ENCODE measurements at places on chromosomes 11 and 22.

DNA sequence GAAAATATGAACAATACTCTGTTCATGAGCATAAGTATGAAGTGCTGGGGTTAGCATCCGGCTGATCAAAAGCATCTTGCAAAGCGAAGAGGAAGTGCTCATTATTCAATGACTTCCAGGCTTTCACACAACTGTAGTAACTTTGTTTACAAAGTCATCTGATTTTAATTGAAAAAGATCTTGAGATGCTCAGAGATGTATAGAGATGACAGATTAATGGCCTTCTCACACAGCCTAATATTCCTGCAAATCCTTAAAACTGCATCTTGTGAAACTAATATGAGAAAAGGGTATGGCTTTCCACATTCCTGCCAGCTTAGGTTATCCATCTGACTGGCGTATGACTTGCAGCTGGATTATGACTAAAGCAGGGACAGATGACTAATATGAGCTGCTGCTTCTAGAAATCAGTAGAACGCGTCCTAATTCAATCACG, 125.4 kb downstream of the CASP12 start:
- no peak for DNase-seq

DNA sequence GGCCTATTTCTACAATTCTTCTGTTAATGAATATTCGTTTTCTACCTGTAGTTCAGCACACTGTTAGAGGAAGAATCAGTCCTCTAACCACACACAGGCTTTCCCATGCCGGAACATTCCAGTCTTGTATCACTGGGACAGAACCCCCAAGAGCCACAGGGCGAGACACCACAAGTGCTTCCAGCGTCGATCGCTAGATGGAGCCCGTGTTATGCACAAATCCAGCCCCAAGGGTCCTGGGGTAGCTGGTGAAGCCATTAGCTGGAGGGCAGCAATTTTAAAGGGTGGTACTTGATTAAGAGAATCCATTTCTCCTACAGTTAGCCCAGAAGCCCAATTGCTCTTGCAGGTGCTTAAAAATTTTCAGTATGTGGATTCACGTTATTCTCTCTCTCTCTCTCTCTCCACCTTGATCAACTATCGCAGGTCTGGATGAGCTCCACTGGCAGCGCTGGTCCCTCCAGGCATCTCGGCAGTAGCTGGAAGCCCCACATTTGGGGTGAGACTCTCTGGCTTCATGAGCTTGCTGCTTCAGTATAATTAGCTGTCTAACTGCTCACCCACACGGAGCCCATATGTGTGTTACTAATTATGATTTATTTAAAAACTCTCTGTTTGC, 148.2 kb upstream of the SNX19 start:
- DNase-seq: no peak

- no peak for DNase-seq
Observed at GRCh38 chr11:77175869-77176539, 48.0 kb downstream of the MYO7A start.

GRCh38 chr11:96035740-96036078, 111.8 kb upstream of the MTMR2 start:
- DNase-seq: no peak

DNA sequence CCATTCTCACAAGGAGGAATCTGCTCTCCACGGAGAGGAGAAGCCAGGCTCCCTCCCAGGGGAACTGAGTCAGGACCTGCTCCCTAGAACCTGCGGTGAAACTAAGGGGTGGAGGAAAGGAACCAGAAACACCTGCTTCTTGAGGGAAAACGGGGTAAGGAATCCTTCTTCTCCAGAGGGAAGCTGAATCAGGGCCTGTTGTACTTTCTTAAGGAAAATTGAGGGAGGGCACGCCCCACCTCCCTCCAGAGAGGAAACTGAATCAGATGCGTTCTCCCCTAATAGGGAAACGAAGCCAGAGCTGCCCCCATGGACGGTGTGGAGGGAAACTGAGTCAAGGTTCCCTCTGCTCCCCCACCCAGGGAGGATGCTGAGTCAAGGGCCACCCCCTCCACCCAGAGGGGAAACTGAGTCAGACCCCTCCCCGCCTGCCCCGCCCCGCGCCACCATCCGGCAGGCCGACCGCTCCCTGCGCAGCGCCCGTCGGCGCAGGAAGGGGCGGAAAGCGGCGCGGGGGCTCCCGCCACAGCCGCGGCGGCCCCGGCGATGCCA, 393 bp downstream of the RELA start:
- no peak for DNase-seq

GRCh38 chr11:47418454-47419259, 7.6 kb downstream of the PSMC3 start:
- DNase-seq: no peak

- DNase-seq: no peak
Observed at GRCh38 chr22:22022947-22023534, 40.5 kb upstream of the TOP3B start.

DNA sequence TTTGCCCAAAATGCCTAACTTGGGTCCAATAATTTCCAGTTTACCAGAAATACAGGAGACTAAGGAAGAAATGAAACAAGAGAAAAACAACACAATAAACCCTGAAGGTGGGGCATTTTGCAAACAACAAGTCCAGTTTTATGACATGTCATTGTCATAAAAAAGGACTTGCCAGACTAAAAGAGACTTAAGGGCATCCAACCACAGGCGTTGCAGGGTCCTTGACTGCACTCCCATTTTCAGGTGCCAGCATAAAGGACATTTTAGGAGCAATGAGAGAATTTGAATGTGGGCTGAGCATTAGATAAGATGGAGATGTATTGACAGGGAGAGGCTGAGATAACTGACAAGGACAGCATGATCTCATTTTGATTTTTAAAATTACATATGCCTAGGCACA, 28.1 kb upstream of the DAGLA start:
- no peak for DNase-seq

DNA sequence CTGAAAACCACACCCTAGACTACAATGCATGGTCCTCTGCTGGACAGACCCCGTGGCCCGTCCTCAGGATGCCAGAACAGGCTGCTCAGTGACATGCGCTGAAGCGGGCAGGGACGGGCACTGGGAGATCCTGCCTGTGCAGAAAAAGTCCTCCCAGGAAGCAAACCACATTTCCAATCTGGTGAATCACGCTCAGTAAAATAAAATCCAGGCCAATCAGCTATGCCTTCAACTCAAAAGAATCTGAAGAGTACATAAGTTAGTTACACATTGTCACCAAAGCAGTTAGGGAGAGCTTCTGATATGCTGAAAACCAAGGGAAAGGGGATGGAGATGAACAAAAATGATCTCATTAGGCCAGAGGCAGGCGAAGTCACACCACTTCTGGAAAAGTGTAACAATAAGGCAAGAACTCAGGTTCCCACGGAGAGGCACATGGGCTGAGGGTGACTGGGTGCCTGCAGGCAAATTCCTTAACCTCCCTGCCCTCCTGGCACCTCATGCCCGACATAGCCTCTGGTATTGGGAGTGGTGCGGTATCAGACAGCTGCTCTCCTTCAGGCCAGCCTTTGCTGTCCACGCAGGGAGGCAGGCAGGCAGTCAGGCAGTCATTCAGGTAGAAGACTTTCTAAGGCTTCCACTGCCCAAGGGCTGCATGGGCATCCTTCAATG, 66.4 kb downstream of the APOL5 start:
- DNase-seq: no peak

DNA sequence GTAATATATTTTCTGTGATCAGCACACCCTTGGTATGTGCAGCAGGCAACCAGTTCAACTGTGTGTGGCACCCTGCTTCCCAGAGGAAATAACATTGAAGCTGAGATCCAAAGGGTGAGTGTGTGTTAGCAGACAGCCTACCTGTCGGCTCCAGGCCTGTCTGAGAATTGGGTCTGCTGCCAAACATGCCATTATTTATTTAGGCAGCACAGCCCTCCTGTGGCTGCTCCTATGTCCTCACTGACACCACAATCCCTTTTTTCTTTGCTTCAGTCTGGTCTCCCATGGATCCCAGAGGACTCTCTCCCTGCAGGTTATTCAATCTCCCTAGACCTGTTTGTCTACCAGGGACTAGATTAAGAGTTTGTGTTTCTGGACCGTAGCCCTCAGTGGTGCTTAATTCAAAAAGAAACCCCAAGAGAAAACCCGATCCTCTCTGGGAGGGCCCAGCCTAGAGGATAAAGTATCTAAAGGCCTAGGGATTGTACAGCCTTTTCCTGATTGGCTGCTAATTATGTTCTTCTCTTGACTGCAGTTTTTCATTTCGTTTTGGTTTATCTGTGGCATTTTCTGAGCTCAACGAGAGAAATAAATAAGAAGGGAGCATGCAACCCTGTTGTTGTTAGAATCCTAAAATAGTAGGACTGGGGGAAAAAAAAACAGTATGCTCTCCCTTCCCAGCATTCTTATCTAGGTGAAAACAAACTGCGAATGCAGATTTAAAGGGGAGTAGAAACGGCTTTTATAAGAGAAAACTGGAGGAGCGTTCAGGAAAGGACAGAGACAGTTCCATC, 24.1 kb downstream of the KCNE3 start:
- DNase-seq: no peak

DNA sequence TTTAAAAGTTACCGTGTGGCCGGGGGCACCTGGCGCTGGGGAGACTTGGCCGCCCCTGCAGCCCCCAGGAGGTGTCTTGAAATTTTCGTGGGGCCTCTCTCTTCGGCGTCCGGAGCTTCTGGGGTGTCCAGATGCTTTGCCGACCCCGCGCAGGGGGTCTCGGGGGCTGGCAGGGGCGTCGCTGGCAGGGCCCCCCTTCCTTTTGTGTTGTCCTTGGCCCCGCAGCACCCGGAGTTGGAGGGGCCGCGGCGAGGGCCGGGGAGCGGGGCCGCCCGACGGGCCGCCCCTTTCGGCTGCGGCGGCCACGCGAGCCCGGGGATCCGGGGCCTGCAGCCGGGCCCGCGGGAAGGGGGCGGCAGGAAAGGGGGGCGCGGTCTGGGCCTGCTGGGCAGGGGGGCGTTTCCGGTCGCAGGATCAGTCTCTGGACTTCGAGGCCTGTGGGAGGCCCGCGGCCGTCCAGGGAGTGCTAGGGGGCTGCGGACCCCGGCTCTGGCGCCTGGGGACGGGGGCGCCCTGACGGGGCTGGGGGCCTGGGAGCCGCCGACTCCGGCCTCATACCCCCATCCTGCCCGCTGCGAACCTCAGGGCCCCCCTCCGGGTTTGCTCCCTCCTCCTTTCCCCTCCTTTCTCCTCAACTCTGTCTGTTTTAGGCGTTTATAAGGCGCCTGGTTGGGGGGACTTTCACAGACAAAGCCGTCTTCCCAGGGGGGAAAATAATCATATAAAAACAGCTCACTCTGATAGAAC, 869 bp downstream of the ZC3H7B start:
- no peak for DNase-seq

- no peak for DNase-seq
Observed at GRCh38 chr11:33723238-33723881, 12.9 kb downstream of the CD59 start.

DNA sequence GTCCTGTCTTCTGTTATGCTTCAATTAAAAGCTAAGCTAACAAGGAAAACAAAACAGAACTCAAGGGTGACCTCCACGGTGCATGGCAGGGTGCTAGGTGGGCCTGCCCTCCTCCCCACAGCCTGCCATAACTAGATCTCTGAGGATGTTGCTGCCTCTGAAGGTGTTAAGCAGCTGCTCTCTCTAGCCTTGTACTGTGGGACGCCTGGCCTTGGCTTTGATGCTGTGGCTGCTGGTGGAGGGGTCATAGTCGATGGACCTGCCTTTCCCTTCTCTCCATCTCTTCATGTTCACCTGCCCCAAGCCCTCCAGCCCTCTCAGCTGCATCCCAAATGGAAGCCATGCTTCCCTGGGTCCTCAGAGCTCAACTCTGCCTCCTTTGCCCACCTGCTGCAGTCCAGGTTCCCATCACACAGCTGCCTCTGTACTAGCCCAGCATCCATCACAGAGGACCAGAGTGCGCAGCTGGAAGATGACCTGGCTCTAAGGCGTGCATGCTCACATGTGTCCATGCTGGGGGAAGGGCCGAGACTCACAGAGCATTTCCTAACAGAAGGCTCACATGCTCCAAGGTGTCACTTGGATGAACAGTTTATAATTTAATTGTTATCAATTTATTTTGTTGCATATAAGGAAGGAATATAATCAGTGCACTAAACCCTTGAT, 180.3 kb upstream of the E2F8 start:
- no peak for DNase-seq

- no peak for DNase-seq
Observed at GRCh38 chr11:64036087-64037026, 626 bp downstream of the FLRT1 start.

- no peak for DNase-seq
Observed at GRCh38 chr22:43901976-43902643, 10.3 kb upstream of the PNPLA5 start.

DNA sequence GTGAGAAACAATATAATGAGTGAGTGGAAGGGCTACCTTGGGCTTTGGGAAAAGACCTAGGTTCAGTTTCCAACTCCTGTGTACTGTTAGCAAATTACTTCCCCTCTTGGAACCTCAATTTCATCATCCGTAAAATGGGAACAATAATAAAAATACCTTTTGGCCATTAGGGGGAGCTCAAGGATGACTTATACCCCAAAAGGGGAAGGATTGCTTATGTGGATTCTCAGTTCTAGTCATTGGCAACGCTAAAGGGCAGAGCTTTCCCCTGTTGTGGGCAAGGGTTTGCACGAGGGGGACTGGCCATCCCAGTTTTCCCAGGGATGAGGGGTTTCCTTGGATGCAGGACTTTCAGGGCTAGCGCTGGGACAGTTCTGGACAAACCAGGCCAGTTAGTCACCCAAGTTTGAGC, 3.1 kb upstream of the COMMD9 start:
- no peak for DNase-seq

DNA sequence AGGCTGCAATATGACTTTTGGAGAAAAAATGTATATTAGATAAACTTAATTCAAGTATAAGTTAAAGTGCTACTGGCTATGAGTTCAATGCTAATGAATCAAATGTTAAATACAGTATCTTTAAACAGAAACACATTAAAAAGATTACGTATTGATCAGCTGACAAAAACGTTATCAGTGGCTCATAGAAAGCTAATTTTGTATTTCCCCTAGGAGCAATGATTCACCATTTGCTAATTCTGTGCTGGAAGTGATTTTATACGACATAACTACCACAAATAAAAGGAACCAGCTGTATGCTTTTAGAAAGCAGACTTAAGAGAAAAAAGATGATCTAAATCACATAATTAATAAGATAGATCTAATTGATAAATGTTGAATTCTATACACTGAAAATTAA, 43.6 kb downstream of the MRE11 start:
- DNase-seq: no peak

DNA sequence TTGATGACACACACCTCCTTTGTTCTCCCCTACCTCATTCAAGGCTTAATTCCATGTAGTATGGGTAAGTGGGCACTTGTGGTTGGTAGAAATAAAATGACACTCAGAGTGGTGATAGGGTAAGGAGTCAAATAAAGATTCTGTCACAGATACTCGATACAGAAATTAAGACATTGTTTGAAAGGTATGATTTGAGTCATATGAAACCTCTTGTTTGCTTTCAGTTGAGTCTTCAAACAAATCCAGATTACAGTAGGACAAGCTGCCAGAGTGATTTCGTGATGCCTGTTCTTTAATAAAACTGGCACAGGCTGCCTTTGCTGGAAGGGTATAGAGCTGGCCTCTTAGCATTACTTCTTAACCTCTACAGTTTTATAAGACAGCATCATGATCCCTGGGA, 182.4 kb downstream of the SPON1 start:
- DNase-seq: no peak

- DNase-seq: no peak
Observed at GRCh38 chr11:86793307-86793706, 7.0 kb upstream of the PRSS23 start.

Measured in activated CD4-positive, alpha-beta T cell treated with anti-CD3 and anti-CD28 coated beads for 1 hour (primary cell).